ENCODE measurements at places on chromosomes 11 and 22.

GRCh38 chr11:68200639-68201038 is 12.5 kb downstream of the KMT5B start:
- peak; percentile 93 for DNase-seq

DNA sequence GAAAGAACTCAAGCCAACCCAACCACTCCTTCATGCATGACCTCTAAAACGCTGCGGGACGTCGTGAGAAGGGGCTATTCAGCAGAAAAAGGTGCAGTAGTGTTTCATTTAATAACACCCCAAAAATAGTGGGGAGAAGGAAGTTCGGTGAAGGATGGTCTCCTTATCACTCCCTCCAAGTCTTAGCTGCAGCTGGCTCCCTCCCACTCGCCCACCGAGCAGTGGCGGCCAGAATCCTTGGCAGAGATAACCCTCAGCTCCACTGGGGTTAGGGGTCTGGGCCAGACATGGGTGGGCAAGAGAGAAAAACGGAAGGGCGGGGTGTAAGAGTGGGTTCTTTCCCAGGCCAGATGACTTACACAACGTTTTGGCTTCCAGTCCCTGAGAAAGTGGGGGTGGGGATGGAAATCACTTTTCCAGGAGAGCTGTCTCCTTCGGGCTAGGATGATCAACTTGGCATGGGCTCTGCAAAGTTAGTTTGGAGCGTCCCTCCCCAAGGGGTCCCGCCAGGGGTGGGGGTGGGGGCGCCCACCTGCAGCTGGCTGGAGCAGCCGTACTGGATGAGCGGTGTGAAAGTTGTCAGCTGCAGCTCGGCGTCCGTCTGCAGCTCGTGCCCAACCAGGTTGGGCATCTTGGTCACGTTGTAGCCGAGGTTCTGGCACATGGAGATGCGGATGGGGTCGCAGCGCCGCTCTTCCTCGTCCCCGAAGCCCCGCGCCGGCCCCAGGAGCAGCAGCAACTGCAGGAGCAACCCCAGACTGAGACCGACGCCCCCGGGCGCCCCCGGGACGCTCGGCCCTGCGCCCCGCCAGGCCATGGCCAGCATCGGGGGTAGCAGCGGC is 705 bp downstream of the FZD4 start:
- peak; percentile 59 for DNase-seq

DNA sequence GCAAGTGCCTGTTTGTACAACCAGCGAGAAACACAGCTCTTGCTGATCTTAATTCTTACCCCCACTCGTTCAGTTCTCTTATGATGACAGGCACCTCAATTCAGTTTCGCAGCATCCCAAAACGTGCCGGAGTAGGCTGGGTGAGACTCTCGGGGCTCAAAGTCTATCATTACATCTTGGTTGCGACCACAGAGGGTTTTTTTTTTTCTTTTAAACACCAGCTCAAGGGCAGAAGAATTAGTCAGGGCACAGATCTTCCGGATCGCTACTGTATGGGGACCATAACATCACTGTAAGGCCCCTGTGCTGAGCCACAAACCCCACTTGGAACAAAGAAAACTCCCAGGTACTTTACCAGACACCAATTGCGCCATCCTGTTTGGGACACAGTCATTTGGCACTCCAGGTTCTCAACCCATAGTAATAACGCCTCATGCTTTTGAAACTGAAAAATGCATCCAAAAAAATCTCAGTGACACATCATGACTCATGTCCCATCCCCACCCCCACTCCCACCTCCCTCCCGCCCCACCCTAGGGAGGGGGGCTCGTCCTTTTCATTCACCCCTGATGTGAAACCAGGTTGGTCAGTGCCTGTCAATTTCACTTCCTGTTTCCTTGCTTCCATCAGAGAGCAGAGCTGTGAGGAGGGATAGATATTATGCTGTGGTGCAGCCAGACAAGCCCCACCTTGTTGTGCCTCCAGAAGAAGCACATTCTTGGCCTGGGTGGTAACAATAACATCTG is 41.0 kb upstream of the CD5 start:
- DNase-seq: peak; percentile 49

DNA sequence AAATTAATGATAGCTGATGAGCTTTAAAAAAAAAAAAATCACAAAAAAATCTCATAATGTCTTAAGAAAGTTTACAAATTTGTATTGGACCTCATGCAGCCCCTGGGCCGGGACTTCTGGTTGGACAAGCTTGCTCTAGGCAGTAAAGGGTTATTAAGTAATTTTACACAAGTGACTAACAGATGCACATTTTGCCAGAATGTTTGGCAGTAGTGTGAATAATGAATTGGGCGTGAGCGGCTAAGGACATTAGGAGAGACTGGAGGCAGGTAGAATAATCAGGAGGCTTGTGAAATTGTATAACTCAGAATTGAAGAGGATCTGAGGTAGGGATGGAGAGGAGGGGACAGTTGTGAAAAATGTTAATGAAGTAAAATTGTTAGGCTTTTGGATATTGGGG is 77.4 kb downstream of the HIPK3 start:
- DNase-seq: peak; percentile 29

GRCh38 chr11:33116535-33116934 is 44.7 kb downstream of the CSTF3 start:
- peak; percentile 1 for DNase-seq

DNA sequence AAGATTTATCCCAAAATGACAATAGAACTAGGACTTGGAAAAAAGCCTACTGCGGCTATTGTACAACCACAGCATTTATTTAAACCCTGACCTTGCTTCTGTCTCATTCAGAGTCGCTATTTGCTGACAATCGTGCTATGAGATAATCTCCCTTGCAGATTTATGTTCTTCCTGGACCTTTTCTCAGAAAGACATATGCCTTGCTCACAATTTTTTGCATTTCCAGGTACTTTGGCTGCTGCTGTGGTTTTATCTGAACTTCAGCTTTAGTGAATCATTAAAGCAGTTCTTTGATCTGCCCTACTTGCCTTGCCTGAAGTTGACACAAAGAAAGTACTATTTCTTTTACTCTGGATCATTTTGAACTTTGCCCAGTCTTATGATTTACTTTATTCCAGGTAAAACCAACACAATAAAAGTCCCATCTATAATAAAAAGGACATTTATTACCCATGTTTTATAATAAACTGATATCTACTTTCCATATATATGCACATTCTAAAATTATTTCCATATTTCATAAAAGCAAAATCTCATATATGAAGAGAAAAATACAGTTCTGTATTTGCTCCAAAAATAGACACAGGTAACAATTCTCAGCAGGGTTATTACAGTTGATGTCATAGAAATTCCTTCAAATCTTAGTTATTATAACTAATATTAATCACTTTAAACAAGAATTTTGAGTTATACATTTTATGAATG is 63.4 kb upstream of the CARD18 start:
- DNase-seq: no peak

DNA sequence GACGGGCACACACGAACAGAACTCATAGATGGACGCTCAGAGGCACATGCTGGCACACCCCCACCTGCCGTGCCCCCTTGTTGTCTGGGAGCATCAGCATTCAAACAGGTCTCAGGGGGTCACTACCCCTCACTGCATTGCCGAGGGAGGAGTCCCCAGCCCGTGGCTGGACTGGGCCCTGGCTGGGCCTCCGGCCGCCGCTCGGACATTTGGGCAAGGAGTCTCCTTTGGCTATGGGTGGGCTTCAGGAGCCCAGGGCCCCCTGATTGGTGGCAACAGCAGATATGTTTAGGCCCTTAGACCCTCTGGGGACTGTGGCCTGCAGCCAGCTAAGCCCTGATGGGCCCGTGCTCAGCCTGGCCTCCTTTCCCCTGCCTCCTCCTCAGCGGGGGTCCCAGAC is 41.9 kb downstream of the FLRT1 start:
- DNase-seq: no peak

DNA sequence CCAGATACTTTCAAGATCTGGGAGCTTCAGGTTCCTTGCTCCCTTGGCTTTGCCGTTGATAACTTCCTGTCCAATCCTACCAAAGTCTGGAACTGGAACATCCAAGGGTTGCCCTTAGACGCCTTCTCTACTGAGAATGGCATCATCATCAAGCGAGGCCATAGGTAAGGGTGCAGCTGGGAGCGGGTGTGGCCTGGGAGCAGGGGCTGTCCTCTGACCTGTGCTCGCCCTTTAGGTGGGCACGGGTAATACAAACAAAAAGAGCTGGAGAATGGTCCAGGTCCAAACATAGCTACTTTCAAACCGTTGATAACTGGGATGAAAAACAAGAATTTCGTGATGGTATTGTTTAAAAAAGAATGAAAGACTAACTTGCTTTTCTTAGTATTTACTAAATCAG is 25.0 kb downstream of the CASP12 start:
- DNase-seq: no peak

DNA sequence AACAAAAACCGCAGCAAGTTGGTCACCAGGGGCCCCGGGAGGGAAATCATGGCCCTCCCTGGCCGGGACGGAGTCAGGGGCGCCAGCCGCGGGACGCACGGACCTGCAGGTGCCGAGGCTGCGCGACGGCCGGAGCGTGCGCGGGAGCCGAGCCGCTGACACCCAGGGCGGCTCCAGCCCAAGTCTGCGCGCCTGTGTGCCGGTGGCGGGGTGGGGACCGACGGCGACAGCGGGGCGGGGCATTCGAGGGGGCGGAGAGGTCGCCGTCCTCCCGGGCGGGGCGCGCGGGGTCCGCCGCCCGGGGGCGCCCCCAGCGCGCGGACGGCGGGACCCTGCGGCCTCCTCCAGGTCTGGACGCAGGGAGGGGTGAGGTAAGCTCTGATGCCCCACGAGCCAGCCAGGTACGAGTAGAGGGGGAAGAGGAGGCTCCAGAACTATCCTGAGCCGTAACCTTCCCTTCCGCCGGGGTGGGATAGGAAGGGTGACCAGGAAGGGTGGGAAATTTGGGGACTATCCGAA is at the start of gene ESAM:
ESAM (minus strand) TSS at position 186 of the 519 bp plus-strand sequence; CDS start at position 50, 136 bp downstream.
- DNase-seq: peak; percentile 23

DNA sequence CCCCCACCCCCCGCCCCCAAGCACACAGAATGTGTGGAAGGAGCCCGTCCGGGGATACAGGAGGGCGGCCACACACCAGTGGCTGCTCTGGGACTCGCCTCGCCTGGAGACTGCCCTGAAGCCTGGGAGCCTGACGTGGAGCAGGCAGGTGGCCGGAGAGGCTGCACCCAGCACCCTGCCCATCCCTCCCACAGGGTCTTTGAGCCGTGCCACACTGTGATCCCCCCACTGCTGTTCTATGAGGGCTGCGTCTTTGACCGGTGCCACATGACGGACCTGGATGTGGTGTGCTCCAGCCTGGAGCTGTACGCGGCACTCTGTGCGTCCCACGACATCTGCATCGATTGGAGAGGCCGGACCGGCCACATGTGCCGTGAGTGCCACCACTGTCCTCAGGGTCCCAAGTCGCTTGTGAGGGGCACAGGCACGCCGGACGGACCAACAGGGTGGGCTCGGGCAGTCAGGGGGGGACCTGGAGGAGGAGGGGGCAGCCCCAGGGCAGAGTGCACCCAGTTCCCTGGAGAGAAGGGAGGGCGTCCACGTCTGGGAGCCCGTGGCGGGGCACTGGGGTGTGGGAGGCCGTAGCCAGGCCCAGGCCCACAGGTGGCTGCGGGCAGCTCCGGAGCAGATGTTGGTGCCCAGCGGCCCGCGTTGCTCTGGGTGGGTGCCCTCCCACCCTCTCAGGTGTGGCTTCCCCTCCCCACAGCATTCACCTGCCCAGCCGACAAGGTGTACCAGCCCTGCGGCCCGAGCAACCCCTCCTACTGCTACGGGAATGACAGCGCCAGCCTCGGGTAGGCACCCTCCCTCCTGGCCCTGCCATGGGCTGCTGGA is 27.0 kb upstream of the MUC5B start:
- DNase-seq: no peak

DNA sequence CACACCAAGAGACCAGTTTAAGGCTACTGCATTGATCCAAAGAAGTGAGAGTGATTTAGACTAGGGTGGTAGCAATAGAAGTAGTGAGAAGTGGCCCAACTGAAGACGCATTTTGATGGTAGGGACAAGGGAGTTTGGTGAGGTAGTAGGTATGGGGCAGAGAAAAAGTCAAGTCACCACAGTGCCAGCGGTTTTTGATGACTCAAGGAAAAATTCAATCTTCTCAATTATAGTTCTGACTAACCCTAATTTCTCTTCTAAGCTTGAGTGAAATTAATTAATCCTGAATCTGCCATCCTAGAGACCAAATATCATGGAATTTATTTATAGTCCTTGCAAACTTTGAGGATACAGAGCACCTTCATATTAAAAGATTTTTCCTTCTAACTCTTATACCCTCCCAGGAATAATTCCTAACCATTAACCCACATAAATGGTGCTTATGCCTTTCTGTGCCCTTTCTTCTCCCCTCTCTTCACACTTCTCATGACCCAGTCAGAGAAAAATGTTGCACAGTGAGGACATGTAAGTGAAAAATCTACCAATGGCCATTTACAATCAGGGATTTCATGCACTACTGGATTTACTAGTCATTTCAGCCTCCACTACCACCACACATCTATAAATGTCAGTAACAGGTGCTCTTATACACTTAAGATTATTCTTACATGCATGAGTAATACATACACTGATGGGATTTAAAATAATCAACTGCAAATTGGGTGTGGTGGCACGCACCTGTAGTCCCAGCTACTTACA is 45.9 kb upstream of the ARHGAP32 start:
- DNase-seq: no peak

DNA sequence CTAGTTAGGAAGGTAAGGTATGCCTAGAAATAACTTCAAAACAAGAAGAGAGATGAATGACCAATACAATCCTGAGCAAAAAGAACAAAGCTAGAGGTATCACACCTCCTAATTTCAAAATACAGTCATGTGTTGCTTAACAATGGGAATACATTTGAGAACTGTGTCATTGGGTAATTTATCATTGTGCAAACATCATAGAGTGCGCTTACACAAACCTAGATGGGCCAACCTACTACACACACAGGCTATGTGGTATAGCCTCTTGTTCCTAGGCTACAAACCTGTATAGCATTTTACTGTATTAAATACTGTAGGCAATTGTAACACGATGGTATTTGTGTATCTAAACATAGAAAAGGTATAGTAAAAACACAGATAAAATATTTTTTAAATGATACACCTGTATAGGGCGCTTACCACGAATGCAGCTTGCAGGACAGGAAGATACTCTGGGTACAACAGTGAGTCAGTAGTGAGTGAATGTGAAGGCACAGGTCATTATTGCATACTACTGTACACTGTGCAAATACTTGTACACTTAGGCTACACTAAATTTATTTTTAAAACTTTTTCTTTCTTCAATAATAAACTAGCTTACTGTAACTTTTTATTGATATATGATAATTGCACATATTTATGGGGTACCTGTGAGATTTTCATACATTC is 48.2 kb downstream of the STK33 start:
- no peak for DNase-seq
